ENCODE measurements at places on chromosomes 5 and 9.

- DNase-seq = no peak
Measured at GRCh38 chr5:100664140-100664539, 129.0 kb downstream of the FAM174A start.

DNA sequence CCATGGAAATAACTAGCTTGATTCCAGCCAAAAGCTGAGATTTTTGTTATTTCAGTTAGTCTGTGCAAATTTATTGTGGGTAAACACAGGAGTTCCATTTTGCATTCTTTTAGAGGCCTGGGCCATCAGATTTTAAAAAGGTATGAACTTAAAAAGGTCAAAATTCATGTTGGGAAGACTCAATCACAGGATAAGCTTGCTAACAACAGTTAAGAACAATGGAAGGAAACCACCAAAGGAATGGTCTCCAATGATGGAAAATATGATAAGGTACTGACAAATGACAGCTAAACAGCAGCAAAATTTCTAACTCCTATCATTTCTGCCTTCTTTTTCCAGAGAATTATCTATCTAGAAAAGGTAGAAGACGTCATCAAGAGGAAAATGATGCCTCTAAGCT lies 16.0 kb downstream of the ABITRAM start:
- DNase-seq = no peak

DNA sequence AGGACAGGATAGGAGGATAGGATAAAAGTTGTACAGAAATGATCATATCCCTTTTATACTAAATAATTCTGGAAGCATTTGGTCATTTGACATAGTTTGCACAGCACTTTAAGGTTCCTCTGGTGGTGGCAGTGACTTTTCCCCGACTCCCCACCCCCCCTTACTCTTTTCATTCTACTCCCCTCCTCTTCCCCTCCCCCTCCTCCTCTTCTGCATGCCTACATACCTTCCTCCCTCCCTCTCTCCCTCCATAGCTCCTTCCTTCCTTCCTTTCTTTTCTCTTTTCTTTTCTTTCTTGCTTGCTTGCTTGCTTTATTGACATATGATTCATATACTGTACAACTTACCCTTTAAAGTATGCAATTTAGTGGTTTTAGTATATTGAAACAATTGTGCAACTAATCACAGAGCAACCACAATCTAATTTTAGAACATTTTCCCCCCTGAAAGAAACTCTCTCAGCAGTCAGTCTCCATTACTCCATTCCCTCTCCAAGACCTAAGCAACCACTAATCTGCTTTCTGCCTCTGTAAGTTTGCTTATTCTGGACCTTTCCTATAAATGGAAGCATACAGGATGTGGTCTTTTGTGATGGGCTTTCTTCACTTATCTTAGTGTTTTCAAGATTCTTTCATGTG lies 159.0 kb downstream of the HACD4 start:
- DNase-seq = no peak

- DNase-seq = no peak
Measured at GRCh38 chr9:69470186-69470977, 145.4 kb downstream of the ENTREP1 start.

GRCh38 chr9:37902131-37902530 lies 1.8 kb downstream of the SLC25A51 start:
- DNase-seq = no peak

- no peak for DNase-seq
Measured at GRCh38 chr5:7759951-7760580, 90.9 kb downstream of the CFAP90 start.

All from activated CD4-positive, alpha-beta T cell treated with anti-CD3 and anti-CD28 coated beads, Interleukin-2, amount 50 U/mL, for 4 hours (primary cell).